Central memory CD4-positive, alpha-beta T cell (primary cell): ENCODE measurements at places on chromosomes 12 and 14.
A peak's percentile ranks its signal among the peaks of the same experiment; 100 is the strongest.

DNA sequence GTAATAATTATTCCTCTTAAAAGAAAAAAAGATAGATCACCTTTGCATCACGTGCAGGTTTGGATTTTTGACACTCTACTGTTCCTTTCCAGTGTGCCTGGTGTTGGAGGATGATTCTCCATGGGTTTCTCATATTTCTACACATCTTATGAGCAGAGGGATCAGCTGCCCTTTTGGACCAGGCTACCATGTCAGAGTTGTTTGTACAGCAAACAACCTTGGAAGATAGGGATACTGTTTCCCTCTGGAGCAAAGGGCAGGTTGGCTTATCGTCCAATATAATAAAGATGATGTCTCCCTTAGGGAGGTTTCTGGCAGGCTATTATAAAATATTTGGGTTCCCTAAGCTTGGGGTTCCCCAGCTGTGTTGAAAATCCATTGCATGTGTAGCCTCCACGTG lies 42.1 kb downstream of the DAO start:
- no peak for DNase-seq

- DNase-seq = peak; percentile 9
Measured at GRCh38 chr12:65232476-65233077, 45.9 kb upstream of the MSRB3 start.

GRCh38 chr12:92074889-92075288 lies 70.8 kb downstream of the BTG1 start:
- no peak for DNase-seq

DNA sequence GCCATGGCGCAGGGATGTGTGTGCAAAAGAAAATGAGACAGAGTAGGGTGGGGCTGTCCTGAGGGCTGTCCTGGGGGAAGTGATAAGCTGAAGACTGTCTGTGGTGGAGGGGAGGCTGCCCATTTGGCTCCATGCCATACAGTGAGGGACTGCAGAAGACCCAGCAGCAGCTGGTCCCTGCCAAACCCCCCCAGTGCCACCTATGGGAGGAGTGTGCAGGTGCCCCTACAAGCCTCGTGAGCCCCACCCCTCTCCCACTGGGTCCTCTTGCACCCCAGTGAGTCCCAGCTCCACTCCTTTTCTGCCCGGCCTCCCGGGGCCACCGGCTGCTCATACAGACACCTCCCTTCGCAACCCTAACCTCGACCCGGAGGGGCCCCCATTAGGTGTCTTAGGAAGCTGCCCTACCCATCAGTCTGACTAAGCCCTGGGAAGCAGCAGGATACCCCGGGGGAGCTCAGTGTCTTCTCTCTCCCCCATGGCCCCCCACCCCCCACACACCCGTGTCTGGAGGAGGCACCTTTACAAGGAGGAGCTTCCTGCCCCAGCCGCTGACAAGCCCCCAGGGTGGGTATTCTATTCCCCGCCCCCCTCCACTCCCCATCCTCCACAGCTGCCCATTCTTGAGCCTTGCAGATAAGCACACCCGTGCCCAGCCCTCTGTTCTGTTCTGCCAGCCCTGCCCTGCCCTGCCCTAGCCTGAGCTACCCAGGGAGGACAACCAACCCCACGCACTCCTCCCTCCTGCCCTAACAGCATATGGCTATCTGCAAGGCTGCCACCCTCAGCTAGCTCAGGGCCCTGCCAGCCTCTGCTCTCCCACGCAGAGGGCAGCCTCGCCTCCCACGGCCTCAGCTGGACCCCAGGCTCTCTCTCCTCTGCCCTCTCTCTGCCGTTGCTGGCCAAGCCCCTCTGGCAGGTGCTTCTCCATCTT lies 41.9 kb downstream of the SLC6A12 start:
- DNase-seq = no peak

GRCh38 chr14:22266683-22267082 lies 322.3 kb downstream of the DAD1 start:
- no peak for DNase-seq

GRCh38 chr12:78674311-78675090 lies 190.1 kb upstream of the SYT1 start:
- DNase-seq = no peak

DNA sequence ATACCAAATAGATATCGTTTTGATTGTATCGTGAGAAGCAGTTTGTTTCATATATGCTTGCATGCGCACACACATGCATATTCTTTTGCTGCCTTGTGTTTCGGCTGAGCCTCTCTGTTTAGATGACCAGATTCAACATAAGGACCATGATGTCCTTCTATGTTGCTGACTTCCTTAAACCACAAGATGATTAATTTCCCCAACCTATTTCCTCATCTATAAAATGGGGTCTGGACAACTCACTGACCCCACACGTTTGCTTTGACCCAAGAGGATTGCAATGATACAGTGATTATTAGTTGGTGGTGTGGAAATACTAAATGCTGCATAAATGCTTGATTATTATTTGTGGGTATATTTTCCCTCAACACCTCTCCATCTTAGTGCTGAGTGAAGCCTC lies 16.8 kb upstream of the FOS start:
- DNase-seq = no peak

GRCh38 chr14:49461529-49462401 lies 124.4 kb downstream of the RPS29 start:
- DNase-seq = peak; percentile 58

DNA sequence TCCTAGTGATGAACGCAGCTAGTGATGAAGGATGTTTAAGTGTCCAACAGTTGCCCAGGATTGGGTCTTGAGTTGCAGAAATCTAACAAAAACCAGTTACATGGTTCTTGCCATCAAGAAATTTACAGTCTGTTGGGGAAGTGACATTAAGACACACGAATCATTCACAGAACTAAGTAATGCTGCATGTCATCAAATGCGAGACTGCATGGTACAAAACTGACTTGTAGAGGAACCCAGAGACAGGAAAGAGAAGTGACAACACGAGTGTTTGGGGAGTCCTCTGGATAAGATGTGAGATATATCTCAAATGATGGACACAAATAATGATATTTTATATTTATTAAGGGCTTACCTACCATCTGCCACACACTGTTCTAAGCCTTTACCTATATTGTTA lies 6.1 kb upstream of the SYNE3 start:
- no peak for DNase-seq

- DNase-seq = no peak
Measured at GRCh38 chr12:63888908-63889635, 44.6 kb downstream of the SRGAP1 start.

GRCh38 chr14:89304972-89305703 lies 111.9 kb downstream of the FOXN3 start:
- no peak for DNase-seq

GRCh38 chr14:30194741-30195148 lies 267.1 kb upstream of the PRKD1 start:
- DNase-seq = no peak

- DNase-seq = no peak
Measured at GRCh38 chr12:77231501-77231918, 166.1 kb upstream of the E2F7 start.

- DNase-seq = no peak
Measured at GRCh38 chr14:61973981-61974380, 211.8 kb downstream of the SNAPC1 start.

- DNase-seq = no peak
Measured at GRCh38 chr12:13273850-13274249, 77.3 kb downstream of the EMP1 start.

- no peak for DNase-seq
Measured at GRCh38 chr12:25213338-25213737, 18.3 kb downstream of the ETFRF1 start.

GRCh38 chr14:26379951-26380350 lies 217.9 kb downstream of the NOVA1 start:
- no peak for DNase-seq

GRCh38 chr14:92956961-92957360 lies 34.0 kb downstream of the CHGA start:
- no peak for DNase-seq

DNA sequence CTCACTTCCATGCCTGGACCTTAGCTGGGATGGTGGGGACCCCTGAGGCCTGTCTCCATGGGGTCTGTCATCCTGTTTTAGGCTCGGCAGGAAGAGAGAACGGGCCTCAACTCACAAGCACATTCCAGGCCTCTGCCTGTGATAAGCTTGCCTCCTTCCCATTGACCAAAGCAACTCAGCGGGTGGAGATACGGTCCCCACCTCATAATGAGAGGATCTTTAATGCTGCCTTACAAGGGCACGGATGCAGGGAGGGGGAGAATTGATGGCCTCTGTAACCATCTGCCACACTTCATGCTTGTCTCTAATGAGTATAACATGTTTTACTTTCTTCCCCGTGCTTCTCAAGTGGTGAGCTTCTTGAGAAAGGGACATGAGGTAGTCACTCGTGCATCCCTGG lies 50.0 kb downstream of the GLT1D1 start:
- DNase-seq = no peak

GRCh38 chr14:93752980-93753561 lies 35.2 kb downstream of the PRIMA1 start:
- DNase-seq = no peak

GRCh38 chr12:14896521-14897169 lies 11.0 kb upstream of the MGP start:
- DNase-seq = no peak
